ENCODE measurements at places on chromosomes 3 and 15.

- DNase-seq: no peak
Observed at GRCh38 chr15:101175401-101175800, 76.4 kb downstream of the CHSY1 start.

DNA sequence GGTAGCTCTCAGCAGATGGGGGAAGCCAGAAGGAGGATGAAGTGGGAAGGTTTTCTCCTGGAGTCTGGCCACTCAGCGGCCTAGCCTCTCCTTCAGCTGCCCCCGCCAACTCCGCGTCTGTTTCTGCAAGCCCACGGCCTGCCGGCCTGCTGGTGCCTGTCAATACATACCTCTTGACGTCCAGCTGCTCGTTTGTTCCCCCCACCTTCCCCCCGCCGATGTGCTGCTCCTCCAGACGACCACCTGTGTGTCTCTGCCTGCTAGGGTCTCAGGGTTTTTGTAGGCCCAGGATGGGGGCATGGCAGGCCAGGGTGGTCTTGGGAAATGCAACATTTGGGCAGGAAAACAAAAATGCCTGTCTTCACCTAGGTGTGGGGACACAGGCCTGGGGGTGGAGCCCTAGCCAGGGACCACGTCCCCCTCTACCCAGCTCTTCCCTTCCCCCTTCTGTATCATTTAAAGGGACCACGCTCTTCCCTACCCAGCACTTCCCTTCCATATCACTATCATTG lies 137.8 kb downstream of the ALCAM start:
- no peak for DNase-seq

DNA sequence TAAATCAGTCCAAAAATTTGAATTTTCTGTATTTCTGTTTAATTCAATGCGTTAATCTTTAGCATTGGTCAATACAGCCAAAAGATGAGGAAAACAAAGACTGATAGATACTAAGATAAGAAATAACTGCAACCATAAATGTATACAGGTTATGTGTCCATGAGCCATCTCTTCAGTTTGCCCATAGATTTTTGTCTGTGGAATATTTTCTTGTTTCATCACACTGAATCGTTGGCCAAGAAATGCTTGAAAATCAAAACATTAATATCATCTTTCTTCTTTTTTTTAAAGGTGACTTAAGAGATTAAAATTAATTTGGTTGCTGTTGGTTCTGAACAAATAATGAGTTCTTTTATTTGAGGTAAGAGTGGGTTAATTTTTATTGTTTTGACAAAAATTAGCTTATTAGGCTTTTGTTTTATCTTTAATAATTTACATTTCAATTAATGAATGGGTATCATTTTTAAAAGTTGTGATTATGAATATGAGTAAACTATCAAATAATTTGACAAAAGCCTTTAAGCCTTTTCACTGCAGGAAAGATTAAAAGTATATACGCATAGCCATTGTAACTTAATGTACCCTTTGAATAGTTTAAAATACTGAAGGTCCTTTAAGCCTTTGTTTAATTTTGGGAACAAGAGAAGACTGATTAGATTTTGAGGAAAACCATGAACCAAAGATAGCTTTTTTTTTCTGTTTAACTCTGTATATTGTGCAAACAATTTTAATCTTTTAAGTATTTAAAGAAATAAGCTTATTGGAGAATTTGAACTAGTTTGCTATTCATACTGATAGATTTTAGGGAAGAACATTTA lies 14.7 kb upstream of the CHD2 start:
- DNase-seq: no peak

DNA sequence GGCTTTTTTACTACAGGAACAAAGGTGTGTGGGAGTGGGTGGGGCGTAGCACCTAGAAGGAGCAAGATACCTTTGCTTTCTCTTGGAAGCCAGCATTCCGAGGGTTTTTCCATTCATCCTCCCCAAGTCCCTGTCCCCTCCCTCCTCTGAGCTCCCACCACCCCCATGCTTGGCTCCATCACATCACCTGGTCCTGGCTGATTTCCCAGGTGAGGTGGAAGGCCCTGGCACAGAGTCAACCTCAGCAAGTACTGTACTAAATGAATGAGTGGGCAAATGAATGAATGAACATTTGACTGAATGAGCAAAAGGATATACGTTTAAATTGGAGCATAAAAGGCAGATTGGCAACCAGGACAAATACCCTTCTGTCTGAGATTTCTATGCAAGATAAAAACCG lies 45.4 kb downstream of the DZIP1L start:
- DNase-seq: no peak

GRCh38 chr3:140342668-140343067 lies 335.2 kb upstream of the TRIM42 start:
- no peak for DNase-seq
